ENCODE measurements at places on chromosomes 6 and 20.
A peak's percentile ranks its signal among the peaks of the same experiment; 100 is the strongest.

GRCh38 chr6:96675597-96675996 lies 112.7 kb downstream of the FHL5 start:
- no peak for DNase-seq

GRCh38 chr20:63132715-63133471 lies 83.0 kb downstream of the YTHDF1 start:
- no peak for DNase-seq

DNA sequence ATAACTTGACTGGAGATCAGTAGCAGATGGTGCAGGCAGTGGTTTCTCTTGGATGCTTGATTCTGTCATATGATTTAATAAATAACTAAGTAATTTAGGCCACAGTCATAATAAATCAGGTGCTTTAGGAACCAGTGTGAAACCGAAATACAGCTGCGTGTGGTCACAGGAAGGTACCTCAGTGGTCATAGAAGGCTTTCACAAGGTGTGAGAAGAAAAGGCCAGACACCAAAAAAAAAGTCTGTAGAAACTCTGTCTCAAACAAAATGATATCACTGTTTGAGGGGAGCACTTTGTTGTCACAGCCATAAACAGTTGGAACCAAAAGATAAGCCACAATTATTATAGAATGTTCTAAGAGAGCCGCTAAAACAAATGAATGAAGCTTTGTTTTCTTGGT lies 56.5 kb downstream of the ARMC2 start:
- peak; percentile 72 for DNase-seq

DNA sequence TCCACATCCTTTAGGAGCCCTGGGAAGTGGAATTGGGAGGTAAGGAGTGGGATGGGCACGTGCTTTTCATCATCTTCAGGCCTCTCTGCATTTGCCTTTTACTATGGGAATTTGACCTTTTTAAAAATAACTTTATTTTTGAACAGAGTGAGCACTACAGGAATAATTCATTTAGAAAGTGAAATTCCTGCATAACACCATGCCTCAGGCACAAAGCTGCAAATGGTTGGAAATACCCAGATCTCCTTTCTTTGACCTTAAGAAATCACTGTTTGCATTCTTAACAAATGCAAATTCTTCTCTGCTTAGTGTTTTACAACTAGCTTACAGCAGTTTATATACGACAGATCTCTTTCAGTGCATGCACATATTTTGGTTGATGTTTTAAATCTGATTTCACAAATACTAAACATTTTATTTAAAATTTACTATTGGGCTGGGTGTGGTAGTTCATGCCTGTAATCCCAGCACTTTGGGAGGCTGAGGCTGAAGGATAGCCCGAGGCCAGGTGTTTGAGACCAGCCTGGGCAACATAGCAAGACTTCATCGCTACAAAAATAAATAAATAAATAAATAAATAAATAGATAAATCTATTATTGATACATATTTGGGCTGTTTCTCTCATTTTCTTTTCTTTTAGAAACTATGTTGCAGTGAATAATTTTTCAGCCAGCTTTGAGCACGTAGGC lies 24.5 kb downstream of the CST8 start:
- no peak for DNase-seq

DNA sequence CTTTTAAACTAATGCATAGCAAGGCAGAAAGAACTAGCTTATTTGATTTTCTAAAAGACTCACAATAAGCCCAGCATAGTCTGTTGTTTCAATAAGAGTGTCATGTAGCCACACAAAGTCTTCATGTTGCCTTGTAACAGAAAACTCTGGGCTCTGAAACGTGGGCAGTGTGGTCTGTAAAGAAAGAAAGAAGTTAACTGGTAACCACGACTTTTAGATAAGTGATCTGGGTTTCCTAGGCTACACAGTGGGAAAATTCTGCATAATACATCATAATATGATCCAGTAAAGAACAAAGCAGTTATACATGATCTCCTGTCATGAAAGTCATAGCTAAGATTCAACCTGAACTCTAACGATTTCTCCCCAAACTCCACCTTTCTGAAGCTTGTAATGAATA lies 13.3 kb downstream of the SNX5 start:
- peak; percentile 71 for DNase-seq
